Islet precursor cell (in vitro differentiated cells): ENCODE measurements at places on chromosomes 11 and 22.

DNA sequence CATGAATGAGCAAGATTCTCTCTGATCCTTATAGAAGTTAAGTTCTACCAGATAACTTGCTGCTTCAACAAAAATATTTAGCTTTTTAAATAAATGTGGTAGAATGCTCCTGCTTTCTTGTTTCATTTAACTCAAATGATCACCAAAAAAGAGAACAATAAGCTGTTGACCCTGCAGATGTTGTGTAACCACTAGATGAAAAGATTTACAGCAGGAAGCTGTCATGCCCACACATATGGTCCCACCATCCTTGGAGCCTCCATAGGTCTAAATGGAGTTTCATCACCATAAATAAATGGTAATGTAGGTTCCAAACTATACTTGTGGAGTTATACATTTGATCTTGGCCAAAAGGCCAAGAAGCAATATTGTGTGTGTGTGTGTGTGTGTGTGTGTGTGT, 118.8 kb downstream of the RRAS2 start:
- no peak for DNase-seq

DNA sequence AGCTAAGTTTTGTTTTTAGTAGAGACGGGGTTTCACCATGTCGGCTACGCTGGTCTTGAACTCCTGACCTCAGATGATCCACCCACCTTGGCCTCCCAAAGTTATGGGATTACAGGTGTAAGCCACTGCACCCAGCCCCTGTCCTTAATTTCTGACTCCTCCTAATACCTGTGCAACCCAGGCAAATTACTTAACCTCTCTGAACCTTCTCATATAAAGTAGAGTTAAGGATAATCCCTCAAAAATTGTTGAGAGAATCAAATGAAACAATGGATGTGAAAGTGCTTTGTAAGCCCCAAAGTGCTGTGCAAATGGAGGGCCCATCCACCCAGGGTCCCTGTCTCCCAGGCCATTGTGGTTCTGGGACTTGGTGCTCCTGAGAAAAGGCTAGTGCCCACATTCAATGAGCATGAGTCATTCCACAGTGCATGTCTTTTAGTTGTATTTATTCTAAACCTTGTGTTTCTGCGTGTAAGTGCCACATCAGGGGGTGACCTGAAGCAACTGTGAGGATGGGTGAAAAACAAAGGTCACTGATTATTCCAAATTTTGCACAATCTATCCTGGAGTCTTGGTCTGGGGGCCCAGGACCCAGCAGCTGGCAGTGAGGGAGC, 61.4 kb upstream of the PTPRJ start:
- DNase-seq = peak; percentile 74

GRCh38 chr22:19285831-19286230, 5.7 kb downstream of the CLTCL1 start:
- DNase-seq = no peak

GRCh38 chr11:44775366-44775984, 48.7 kb downstream of the TSPAN18 start:
- peak; percentile 90 for DNase-seq

DNA sequence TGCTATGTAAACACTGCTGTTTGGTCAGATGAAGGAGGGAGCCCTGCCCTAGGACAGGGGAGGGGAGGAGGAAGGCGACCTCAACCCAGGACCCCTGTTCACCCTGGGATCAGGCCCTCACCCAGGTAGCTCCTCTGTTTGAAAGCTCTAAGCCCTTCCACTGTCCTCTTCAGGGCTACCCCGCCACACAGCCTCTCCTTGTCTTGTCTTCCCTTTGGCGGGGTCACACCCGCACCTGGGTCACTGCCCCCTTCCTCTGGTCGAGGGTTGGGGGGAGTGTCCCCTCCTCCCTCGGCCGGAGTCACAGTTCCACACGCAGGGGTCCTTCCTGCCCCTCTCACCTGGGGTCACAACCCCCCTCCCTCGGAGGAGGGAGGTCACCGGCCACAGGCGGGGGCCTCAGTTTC, 463 bp upstream of the PTPMT1 start:
- no peak for DNase-seq

DNA sequence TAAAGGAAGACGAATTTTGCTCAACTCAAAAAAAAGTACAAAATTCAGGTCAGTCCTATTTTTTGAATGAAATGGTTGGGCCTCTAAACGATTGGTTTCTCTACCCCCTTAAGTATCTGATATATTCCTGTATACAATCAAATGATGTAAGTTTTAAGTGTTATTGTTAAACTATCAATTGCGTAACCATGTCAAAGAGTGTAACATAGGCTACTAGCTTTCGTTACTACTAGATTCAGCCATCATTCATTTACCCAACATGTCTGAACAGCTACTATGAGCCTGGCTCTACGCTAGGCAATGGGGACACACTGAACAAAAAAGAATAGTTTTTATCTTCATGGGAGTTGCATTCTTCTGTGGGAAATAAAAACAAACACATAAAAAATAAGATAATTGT, 3.3 kb downstream of the RAB6A start:
- no peak for DNase-seq

GRCh38 chr22:49882519-49883293, 29.1 kb downstream of the ZBED4 start:
- DNase-seq = no peak

- DNase-seq = no peak
Measured at GRCh38 chr11:2451336-2451735, 6.5 kb downstream of the KCNQ1 start.

DNA sequence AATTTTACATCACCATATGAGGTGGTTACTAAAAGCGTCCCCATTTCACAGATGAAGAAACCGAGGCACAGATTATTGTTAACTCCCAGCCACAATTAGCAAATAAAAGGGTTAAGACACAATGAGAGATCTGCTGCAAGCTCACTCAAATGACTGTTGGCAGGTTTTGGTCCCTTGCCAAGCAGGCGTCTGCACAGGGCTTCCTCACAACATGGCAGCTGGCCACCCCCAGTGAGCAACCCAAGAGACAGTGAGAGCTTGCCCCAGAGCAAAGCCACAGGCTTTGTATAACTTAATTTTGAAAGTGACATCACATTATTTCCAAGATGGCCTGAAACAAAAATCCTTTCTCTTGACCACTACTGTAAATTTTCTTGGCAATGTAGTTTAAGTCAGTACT, 217.6 kb downstream of the NTM start:
- no peak for DNase-seq

- peak; percentile 77 for DNase-seq
Measured at GRCh38 chr11:87097582-87097981, 59.8 kb downstream of the TMEM135 start.

DNA sequence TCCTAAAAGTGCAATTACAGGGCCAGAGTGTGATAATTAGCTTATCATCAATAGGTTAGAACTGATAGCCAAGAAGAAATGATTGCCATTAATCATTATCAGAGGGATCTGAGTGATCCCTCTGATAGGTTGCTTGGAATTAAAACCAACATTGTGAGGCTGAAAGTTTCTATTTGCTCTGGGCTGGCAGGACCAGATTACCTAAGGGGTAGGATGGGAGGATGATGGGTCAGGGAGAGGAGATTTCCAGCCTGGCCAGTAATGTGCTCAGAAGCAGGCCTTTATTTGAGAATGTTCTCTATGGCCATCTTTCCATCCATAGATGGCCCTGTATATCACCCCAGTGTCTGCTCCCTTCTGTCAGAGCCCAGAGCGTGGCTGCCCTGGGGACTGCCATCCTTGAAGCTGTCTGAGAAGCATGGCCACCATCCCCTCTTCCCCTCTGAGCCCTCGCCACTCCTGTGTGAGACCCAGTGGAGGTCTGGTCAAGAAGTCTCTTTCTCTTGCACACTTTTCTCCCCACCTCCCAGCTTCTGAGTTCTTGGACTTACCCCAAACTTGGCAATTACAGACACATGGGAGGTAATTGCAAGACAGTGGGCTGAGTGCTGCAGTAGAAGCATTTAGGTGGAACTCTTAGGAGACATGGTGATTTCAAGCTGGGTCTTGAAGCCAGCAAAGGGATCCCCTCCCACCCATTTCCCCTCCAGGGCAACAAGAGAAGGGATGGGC, 11.7 kb downstream of the PARVA start:
- DNase-seq = no peak

DNA sequence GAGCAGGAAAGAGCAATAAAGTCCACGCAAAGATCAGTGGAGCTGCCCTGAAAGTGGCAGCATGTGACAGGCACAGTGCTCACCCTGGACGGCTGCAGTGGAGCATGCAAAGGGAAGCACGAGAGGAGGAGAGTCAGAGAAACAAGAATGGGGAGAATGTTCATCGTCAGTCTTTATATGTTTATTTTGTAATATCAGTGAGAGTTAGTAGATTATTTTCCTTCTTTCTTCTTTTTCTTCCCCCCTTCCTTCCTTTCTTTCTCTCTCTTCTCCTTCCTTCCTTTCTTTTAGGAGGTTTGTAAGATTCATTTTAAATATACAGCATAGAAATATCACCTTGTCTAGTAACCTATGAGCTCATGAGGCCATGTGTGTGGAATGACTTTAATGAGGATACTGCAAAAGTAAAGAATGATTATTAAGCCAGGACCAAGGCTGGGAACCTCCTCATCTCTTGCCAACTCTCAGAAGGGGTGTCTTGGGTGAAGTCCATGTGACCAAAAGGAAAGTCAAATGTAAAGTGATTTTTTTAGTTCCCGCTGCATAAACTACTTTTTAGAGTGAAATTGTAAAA, 321.1 kb downstream of the AASDHPPT start:
- DNase-seq = peak; percentile 55

- no peak for DNase-seq
Measured at GRCh38 chr22:44834065-44834464, 81.7 kb downstream of the ARHGAP8 start.

DNA sequence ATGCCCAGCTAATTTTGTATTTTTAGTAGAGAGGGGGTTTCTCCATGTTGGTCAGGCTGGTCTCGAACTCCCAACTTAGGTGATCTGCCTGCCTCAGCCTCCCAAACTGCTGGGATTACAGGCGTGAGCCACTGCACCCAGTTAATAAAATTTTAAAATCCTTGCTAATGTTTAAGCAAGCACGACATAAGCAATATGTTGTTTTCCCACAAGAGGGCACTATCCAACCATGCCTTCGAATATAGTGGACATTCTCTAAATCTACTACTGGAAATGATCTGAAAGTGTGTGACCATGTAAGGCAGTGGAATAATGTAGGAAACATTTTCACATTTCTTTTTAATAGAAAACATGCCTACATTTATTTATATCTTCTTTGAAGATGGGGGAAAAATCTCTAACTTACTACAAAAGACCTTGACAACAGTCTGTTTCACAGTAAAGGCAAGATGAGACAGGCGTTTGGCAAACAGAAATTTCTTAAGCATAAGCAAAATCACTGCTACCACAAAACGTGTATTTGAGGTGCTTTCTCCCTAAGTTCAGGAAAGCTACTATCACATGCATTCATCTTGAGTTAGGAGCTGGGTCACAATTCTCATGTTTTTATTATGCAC, 38.2 kb downstream of the PITPNB start:
- DNase-seq = no peak

DNA sequence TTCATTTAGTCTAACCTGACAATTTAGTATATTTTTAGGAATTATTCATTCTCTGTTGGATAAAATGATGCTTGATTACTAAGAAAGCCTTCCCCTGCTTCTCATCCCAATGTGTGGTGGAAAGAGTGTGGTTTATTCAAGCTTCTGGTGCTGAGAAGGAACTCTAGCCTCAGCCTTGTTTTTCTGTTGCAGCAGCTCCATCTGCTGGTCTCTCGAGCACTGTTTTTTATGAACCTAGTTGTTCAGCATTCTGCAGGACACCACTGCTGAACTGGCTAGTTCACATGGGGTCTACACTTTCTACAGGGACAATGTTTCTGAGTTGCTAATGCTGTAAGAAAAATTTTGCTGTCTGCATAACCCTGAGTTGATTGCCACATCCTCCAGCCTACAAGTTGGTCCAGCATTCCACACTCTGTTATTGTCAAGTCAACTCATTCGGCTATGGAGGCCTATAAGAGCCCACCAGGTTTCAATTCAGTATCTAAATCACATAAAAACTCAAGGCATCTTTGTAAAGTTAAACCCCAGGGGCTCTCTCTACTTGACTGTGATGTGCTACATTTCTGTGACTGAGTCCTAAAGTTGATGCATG, 14.3 kb downstream of the OR2AG2 start:
- peak; percentile 77 for DNase-seq

DNA sequence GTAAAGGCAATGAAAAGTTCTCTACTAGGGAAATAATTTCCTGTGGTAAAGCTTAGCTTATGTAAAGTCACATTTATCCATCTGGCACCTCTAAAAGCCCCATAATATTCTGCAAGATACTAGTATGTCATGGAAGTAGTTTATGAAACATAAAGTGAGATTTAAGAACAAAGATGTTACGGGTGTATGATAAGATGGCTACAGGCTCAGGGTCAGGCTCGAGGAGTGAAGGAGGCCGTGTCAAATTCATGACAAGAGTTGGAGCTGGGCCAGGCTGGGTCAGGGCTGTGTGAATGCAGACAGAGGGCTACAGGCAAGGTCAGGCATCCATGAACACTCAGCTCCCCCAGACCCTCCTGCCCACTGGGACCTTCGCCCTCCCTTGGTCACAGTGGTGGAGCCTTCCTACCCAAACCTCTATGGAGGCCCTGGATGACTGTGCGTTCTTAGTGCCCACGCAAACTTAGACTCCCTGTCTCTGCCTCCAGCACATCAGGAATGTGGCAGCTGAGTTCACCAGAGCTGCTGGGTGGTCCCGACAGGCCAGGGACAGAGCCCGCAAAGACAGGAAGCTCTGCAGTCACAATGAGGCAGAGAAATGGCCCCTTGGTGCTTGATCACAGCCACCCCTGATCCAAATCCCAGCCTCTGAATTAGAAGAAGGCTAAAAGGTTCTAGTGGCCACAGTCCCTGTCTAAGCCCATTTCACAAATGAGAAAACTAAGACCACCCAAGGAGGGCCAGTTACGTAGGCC, 14.8 kb downstream of the IGLL5 start:
- no peak for DNase-seq

- no peak for DNase-seq
Measured at GRCh38 chr11:26023057-26023456, 308.9 kb upstream of the ANO3 start.

- peak; percentile 71 for DNase-seq
Measured at GRCh38 chr22:38973289-38974169, 8.6 kb upstream of the APOBEC3B start.

DNA sequence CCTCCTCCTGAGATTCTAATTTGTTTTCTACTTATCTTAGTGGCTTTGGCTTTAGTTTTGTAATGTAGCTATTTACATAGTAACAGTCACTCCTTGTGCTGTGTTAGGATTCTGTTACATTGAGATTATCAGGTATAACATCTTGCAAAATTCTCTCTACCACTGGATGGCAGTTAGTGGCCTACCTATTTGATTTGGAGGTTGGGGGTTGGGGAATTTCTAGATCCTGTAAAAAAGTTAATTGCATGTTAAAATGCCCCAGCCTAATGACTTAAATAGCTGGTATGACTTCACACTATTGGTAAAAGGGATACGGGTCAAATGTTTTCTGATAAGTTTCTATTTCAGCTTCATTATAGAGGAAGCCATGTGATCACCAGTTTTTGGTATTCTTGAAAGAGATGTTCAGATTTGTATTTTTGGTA, 2.8 kb downstream of the GRK3 start:
- no peak for DNase-seq

GRCh38 chr22:39266398-39267030, 21.7 kb upstream of the PDGFB start:
- DNase-seq = no peak
